ENCODE measurements at places on chromosomes 2 and 18. TPM values are rescaled to one million over a fixed set of nuclear protein-coding genes. Genes with fewer than 3 reads are reported as not detected.

The TNFAIP6 gene
- total RNA-seq: 2.2 TPM

The IL36G gene
- total RNA-seq: not detected

The ICOS gene
- not detected for total RNA-seq

The NAGK gene
- total RNA-seq: 60.4 TPM

The FAM117B gene
- 1.1 TPM for total RNA-seq

The ARHGAP25 gene
- 0.36 TPM for total RNA-seq

The REG3A gene
- total RNA-seq: not detected

The FTCDNL1 gene
- 0.18 TPM for total RNA-seq

The CCDC102B gene
- 0.54 TPM for total RNA-seq

The NIFK gene
- 47.8 TPM for total RNA-seq

The EMILIN1 gene
- 26.5 TPM for total RNA-seq

The CD207 gene
- total RNA-seq: not detected

The RUFY4 gene
- not detected for total RNA-seq

The AGAP1 gene
- total RNA-seq: 15.1 TPM

The TRPM8 gene
- total RNA-seq: not detected

The NRP2 gene
- total RNA-seq: 43.3 TPM

The ACSL3 gene
- total RNA-seq: 84.2 TPM

The BCL11A gene
- total RNA-seq: 1.7 TPM

The VPS54 gene
- total RNA-seq: 18.1 TPM
